ENCODE measurements at places on chromosomes 2 and 18.

- DNase-seq, result peak; percentile 34
These were observed 166.8 kb upstream of the ID2 start for GRCh38 chr2:8514796-8515758.

DNA sequence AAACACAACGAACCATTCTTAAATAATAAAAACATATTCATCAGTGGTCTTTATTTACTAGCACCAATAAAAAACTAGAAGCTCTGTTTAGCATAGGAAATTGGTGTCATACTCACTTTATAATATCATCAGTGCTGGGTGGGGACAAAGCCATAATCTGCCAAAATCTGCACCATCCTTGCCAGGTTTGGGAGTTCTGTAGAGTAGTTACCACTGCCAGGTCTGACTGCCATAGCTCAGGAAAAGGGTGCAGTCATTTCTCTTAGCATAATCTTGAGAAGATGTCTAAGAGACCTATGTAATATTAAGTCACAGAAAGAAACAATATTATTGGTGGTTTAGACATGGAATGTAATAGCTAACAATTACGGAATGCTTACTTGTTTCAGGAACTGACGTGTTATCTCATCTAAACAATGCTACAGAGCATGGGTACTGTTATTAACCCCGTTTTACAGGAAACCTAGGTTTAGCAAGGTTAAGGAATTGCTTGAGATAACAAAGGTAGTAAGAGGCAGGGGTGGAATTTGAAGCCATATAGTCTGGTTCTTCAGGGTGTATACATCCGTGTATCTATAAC lies 1.6 kb upstream of the MARCHF7 start:
- no peak for DNase-seq

- no peak for DNase-seq
These were observed 166.5 kb downstream of the RTP5 start for GRCh38 chr2:242035858-242036652.

- DNase-seq, result no peak
These were observed 111.1 kb downstream of the KLHL14 start for GRCh38 chr18:32661486-32662299.

GRCh38 chr18:77111449-77111848 lies 21.1 kb downstream of the MBP start:
- DNase-seq, result no peak

DNA sequence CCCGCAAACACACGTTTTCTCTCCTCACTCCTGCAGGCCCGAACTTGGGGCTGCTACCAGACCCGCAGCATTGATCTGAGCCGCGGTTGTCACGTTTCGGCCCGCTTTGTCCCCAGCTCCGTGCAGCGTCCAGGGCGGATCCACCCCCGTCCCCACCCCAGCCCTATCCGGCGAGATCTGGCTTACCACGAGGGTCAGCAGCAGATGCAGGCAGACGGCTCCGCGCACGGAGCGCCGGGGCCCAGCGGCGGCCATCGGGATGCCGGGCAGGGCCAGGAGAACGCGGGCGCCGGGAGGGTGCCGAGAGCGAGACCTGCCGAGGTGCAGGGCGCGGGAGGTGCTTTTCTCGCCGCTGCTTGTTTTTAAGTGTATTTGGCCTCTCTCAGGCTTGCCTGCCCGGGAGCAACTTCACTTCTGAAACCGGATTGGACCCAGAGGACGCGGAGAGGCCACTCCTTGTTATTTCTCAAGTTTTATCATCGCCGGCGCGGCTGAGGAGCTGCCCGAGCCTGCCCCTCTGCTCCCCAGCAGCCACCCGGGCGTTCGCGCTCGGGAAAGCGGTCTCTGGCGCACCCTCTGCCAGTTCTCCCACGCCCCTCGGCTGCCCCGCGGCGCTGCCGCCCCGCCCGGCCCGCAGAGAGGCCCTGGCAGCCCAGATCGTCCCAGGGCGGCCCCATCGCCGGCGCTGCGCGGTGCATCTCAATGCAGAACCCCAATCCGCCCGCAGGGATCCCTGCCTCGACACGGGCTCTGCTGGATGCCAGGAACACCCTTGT lies at the start of gene DSC3:
Gene DSC3, minus strand, starts transcription at position 337 of the 776 bp plus-strand sequence. Its CDS starts 82 bp downstream, at position 255.
- DNase-seq, result no peak

- DNase-seq, result no peak
These were observed 20.3 kb upstream of the CYP1B1 start for GRCh38 chr2:38095996-38096861.

DNA sequence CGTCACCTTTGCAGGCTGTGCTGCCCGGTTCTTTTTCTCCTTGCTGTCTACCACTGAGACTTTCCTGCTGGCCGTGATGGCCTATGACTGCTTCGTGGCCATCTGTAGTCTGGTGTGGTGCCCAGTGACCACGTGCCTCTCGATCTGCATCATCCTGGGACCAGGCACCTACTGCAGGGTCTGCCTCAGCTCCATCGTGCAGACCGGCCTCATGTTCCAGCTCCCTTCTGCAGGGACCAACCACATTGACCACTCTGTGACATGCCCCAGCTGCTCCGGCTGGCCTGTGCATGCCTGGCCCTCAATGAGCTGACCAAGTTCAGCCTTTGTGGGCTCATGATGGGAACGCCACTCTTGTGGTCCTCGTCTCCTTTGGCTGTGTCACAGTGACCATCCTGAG lies 26.7 kb downstream of the COPS9 start:
- no peak for DNase-seq

DNA sequence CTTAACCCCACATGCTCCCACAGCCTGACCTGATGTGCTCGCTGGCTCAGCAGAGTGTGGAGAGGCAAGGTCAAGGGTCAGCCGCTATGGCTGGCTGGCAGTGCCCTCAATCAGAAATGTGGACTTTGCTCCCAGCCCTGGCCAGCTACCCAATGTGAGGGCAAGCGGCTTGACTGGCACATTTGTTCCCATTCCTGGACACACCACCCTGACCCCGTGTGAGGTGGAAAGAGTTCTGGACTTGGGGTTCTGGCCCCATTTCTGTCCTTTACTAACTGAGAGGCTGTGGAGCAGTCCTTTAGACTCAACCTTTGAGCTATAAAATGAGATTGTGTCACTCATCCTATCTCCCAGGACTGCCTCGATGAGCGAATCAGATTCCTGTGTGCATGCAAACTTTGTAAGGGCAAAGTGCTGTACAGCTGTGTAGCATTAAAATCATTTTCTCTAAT lies 9.1 kb downstream of the THNSL2 start:
- no peak for DNase-seq

GRCh38 chr2:47019961-47020681 lies 104.5 kb upstream of the MCFD2 start:
- no peak for DNase-seq

- no peak for DNase-seq
These were observed 38.0 kb downstream of the NPAS2 start for GRCh38 chr2:100857915-100858314.

DNA sequence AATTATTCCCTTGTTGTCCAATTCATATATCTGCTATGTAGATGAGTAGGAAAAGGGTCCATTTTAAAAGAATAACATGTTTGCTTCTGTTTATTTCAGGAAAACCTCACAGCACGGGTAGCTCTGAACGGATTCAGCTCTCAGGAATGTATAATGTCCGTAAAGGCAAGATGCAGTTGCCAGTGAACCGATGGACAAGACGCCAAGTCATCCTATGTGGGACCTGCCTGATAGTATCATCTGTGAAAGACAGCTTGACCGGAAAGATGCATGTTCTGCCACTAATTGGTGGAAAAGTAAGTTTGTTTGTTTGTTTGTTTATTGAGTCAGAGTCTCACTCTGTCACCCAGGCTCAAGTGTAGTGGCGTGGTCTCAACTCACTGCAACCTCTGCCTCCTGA lies 114.6 kb downstream of the PHLPP1 start:
- DNase-seq, result no peak

DNA sequence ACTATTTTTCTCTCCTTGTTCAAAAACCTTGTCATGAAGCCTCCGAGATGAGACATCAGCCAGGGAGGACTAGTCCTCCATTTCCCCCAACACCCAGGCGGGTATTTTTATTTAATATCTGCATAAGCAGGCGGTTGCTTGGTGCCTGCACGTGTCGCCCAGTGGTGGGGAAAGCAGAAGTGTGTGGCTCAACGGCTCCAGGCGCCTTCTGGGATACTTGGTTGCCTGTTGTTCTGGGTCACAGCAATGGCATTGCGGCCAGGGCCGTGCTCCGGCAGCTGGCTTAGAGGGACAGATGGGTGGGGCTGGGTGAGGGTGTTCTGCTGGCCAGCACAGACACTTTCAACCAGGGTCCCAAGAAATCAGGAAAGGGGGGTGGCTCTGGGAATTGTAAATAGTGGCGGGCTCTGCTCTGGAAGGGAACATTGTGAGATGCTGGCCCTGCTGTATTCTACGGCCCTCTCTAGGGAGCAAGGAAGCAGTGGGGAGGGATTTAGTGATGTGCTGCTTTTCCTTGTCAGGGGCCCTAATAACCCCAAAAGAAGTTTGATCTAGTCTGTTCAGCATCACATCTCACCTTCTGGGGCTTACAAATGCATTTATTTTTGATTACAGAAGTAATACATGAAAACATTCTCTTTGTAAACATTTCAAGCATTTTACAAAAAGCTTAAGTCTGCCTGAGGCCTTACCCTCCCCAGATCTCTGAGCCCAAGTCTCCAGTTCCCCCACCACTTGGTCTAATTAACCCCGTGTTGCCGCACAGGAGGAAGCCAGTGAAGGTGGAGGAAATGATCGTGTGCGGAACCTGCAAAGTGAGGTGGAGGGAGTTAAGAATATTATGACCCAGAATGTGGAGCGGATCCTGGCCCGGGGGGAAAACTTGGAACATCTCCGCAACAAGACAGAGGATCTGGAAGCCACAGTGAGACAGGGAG lies 1.1 kb downstream of the VAMP8 start:
- DNase-seq, result no peak

DNA sequence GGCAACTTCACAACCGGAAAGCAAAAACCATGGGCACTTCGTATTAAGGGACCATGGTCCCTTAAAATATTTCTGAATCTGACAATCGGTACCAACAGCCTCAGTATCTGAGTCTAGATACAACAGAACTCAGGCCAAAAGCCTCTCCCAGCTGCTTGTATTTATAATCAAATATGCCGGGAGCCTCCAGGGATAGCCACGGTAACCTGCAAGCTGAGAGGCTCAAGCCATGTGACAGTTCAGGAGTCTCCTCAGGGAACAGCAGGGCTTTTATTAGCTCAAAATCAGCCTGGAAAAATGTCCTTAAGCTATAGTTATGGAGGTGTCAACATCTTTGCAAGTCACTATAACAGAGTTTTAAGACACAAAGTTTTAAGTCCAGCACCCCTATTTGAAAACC lies 352.8 kb upstream of the GYPC start:
- no peak for DNase-seq

DNA sequence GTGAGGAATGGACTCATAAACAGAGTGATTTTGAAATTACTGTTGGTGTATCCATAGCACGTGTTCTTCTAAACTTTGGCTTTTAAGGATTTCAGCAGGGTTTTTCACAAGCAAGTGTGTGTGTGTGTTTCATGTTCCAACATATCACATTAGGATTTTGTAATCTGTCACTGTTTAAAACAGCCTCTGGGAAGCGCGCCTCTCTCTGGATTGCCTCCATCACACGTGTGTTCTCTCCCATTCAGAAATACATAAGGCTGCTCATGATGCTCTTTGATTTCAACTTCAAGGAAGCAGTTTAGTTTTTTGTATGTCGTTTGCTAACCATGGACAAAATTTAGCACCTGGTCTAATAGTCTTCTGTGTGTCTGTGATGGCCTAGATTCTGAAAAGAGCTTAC lies 370.4 kb downstream of the MTX2 start:
- DNase-seq, result no peak

- no peak for DNase-seq
These were observed 1597.9 kb upstream of the ACVR2A start for GRCh38 chr2:146246736-146247523.

GRCh38 chr2:113675875-113676274 lies 48.8 kb downstream of the RABL2A start:
- no peak for DNase-seq

DNA sequence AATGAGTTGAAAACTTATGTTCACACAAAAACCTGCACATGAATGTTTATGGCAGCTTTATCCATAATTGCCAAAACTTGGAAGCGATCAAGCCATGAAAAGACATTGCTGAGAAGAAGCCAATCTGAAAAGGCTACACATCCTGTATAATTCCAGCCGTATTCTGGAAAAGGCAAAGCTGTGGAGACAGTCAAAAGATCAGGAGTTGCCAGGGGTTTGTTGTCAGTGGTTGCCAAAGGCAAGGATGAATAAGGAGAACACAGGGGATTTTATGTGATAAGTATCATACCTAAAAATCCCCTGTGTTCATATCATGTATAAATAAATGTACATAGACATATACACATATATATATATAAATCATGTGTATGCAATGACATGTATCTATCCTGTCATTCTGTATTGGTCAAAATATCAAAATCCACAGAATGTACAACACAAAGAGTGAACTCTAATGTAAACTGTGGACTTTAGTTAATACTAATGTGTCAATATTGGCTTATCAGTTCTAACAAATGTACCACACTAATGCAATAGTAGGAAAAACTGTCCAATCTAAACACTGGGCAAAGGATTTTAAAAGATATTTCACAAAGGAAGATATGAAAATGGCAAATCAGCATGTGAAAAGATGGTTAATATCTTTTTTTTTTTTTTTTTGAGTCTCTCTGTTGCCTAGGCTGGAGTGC lies 75.8 kb downstream of the PTRHD1 start:
- no peak for DNase-seq

DNA sequence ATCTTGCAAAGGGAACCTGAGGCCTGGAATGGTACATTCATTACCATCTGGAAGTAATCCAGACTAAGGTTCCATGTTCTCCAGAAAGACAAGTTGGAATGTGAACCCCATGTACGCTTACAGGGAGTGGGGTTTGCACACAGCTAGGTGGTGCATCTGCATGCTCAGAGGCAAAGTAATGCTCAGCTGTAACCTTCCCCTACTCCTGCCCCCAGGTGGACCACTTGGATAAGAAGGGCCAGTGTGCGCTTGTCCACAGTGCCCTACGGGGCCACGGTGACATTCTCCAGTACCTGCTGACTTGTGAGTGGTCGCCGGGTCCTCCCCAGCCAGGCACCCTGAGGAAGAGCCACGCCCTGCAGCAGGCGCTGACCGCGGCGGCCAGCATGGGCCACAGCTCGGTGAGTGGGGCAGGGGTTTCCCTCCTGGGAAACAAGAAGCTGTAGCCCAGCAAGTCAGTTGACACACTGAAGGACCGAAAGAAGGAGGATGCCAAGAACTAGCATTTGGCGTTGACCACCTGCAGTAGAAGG lies 90.0 kb downstream of the WDSUB1 start:
- DNase-seq, result no peak

GRCh38 chr2:232416521-232417470 lies 10.2 kb downstream of the ALPG start:
- DNase-seq, result no peak

GRCh38 chr2:181573140-181573736 lies 83.7 kb downstream of the CERKL start:
- no peak for DNase-seq

GRCh38 chr2:12720278-12720620 lies 3.5 kb downstream of the TRIB2 start:
- no peak for DNase-seq

GRCh38 chr2:8257502-8257901 lies 424.4 kb upstream of the ID2 start:
- DNase-seq, result no peak

- no peak for DNase-seq
These were observed 473 bp downstream of the HJURP start for GRCh38 chr2:233853883-233854240.

GRCh38 chr18:56702946-56703345 lies 51.8 kb downstream of the WDR7 start:
- no peak for DNase-seq
